ENCODE measurements at places on chromosomes 4 and X. TPM values are rescaled to one million over a fixed set of nuclear protein-coding genes. Genes with fewer than 3 reads are reported as not detected.

Gene SMIM10L2A
- total RNA-seq: 1.5 TPM

Gene NPY2R
- total RNA-seq: 0.49 TPM

Gene SPANXN3
- not detected for total RNA-seq

GRCh38 chr4:99825272-99825671 is 8.6 kb downstream of the DAPP1 start:
- no peak for DNase-seq

DNA sequence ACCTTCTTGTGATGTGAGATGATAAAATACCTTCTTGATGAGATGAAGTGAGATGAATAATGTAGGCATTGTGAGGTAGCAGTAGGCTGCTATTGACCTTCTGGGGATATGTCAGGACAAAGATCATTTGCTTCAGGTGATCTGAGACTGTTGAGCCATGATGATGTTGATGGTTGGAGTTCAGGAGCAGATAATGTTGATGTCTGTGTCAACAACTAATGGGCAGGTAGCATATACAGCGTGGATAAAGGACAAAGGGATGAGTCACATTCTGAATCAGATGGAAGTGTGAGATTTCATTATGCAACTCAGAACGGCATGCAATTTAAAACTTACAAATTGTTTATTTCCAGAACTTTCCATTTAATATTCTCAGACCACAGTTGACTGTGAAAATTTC is 57.3 kb downstream of the RAP1GDS1 start:
- DNase-seq: no peak

All from vagina (tissue), 2 donors.